Gastroesophageal sphincter (tissue), 4 donors: ENCODE measurements at places on chromosomes 6 and 20. TPM values are rescaled to one million over a fixed set of nuclear protein-coding genes. Genes with fewer than 3 reads are reported as not detected.

DNA sequence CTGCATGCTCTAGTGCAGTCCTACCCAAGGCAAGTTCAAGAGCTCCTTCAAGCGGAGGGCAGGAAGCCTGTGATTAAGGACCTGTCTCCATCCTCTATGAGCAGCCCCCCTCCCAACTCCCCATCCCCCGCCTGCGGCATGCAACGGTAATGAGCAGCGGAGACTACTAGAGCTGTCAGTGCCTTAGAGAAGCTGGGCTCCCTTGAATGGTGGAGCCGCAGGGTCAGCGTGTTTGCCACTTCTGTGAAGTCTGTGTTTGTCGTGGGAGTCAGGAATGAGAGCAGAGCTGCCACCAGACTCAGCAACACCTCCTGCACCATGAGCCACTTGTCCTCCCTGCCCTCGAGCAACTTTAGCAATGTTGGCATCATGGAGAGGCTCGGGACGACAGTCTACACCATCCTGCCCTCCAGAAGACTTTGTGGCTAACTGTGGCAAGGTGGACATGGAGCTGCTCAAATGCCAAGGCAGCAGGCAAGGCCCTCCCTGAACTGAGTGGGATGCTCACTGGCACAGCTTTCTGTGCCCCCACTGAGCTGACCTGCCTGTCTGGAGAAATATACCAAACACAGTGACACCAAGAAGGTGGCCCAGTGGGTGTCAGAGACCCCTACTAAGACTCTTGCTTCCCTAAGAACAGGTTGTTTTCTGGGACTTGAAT, 23.8 kb upstream of the SYNDIG1 start:
- ATAC-seq: no peak

DNA sequence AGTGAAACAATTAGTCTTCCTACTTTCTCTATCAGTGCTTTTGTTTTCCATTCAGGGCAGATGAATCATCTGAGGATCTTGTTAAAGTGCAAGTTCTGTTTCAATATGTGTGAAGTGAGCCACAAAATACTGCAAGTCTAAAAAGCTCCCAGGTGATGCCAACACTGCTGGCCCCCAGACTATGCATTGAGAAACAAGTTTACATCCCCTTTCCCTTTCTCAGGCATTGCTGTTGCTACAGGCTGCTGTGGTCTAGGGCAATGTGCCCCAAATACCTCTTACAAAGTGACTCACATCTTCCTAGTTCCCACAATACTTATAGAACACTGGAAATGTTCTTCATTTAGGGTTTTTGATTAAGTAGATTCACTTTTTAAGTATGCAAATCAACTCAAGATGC, 31.8 kb downstream of the ABRACL start:
- no peak for ATAC-seq

GRCh38 chr6:36301085-36301658, 31.3 kb downstream of the PNPLA1 start:
- no peak for ATAC-seq

GRCh38 chr20:45402946-45403345, 5.1 kb upstream of the DBNDD2 start:
- no peak for ATAC-seq

DNA sequence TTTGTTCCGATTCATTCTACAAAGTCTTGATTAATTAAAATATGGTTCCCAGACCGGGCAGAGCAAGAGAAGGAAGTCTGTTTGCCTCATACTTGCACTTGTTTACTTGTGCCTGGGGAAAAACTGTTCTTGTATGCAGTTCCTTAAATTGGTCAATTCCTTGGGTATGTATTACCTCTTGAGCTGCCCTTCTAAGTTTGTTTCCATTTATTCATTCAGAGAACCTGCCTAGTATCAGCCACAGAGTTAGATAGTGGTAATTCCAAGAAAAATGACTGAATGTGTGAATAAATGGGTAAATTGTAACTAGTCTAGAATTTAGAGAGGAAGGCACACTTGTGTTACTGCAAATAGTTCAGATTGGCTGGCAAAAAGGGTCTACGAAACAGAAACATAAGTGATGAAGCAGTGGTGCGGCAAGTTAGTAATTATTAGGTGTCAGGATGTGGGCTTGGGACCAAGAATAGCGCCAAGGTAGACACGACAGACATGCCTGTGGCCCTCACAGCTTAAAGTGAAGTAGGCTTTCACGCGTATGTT, 525 bp upstream of the MAK start:
- ATAC-seq: peak; percentile 30

DNA sequence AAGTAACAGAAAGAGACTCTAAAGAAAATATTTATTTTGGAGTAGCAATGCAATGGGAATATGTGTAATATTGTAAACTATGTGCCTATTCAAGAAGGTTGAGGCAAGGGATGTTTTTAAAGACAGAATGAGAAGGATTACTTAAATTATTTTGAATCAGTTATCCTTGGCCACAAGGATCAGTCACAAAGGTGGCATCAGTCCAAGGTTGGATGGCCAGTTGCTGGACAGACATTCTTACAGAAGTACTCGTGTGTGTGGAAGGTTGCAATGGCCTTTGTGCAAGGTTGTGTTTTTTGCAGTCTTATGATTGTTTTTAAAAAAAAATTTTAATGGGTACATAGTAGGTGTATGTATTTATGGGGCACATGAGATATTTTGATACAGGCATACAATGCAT, 2.0 kb downstream of the QRSL1 start:
- no peak for ATAC-seq

DNA sequence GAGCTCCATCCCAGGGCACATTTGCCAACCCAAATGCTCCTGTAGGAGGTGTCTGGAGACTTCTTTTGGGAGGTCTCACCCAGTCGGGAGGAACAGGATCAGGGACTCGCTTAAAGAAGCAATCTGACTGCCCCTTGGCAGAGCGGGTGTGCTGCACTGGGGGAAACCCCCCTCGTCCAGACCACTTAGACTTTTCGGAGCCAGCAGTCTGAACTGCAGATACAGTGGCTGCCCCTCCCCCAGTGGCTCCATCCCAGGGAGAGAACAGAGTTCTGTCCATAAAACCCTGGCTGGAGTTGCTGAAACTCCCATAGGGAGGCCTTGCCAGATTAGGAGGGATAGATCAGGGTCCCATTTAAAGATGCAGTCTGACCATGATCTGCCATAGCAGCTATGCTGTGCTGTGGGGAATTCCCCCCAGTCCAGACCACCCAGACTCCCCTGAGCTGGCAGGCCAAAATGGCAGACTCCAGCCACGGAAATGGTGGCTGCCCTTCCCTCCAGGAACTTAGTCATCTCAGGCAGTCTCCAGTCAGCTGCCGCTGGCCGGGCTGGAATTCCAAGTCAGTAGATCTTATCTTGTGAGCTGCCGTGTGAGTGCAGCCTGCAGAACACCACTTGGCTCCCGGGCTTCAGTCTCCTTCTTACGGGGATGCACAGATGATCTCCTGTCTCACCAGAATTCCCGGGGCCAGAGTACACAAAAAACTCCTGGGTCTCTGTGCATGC, 278.1 kb upstream of the SASH1 start:
- ATAC-seq: peak; percentile 28

DNA sequence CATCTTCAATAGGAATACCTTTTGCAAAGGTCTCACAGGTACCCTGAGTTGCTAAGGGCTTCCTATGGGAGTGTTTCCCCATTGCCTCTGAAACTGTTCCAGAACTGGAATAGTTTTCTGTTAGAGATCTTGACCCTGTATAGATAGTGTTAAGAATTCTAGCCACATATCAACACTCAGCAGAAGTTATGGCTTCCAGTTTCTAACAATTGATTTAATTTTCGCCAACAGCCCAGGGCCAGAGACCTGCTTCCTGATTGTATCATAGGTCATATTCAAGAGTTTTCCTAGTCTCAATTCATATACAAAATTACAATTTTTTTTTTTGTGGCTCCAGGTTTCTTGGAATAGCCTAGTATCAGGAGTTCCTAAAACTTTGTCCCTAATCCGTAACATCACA, 61.0 kb downstream of the PXDC1 start:
- ATAC-seq: no peak

DNA sequence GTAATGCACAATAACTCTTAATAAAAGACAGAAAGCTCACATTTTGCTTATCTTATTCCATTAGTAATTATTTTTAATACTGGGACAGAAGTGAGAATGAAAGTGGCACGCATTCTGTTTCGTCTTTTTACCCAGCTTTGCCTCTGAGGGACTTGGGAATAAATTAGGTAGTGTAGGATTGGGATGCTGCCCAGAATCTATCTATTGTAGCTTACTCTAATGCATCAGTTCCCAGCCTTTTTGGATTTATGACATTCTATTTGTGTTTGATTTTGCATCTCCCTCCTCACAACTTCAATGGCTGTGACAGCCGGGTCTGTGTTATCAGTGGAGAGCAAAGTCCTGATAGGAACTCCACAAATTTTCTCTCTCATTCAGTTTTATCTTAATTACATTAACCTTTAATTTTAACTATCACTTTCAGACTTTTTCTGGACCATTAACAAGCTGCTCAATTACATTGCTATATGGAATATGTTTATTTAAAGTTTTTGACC, 62.9 kb upstream of the TULP4 start:
- ATAC-seq: no peak

DNA sequence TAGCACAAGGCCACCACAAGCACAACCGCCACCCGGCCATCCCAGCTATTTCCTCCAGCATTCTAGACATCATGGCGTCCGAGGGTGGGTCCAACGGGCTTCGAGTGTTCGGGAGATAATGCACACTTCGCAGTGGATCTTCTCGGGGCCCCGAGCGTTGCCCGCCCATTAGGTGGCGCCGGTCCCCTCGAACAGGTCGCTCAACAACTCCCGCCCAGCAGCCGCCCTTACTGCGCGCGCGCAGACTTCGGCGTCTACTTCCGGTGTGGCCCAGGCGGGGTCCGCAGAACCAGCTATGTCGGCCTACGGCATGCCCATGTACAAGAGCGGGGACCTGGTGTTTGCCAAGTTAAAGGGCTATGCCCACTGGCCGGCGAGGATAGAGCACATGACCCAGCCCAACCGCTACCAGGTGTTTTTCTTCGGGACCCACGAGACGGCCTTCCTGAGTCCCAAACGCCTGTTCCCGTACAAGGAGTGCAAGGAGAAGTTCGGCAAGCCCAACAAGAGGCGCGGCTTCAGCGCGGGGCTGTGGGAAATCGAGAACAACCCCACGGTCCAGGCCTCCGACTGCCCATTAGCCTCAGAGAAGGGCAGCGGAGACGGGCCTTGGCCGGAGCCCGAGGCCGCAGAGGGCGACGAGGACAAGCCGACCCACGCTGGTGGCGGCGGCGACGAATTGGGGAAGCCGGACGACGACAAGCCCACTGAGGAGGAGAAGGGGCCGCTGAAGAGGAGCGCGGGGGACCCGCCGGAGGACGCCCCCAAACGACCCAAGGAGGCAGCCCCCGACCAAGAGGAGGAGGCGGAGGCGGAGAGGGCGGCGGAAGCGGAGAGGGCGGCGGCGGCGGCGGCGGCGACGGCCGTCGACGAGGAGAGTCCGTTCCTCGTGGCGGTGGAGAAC, at the start of gene HDGFL1:
HDGFL1 (plus strand) TSS at position 286 of the 904 bp plus-strand sequence; CDS start at position 296, 10 bp downstream.
- ATAC-seq: no peak

DNA sequence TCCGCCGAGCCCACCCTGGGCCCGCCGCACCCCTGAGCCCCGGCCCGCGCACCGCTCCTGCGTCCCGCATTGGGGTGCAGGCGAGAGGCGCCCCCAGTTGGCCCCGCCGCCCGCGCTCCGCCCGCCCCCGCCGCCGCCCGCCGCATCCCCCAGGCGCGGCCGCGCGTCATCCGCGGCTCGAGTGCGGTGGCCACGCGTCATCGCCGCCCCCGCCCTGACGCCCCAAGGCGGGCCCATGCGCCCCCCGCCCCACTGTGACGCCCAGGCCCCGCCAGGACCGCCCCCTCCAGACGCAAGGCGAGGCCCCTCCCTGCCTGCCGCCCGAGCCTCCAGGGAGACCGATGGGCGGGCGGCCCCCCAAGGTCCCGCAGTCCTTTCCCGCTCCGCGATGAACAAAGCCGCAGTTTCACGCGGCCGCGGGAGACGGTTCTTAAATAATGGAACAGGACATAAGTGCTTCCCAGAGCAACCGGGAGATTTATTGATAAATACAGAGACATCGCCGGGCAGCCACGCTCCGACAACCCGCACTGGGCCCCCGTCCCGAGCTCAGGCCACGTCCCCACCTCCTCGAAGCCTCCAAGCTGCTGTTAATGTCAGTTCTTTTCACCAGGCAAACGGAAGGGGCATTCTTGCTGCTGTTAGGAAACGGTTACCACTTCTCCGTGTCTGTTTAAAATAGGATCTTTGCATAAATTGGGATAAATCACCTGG, at the start of gene ANKRD60:
ANKRD60 (minus strand) TSS at position 170 of the 714 bp plus-strand sequence; CDS start at position 170, 0 bp downstream.
- ATAC-seq: peak; percentile 22

- ATAC-seq: no peak
Measured at GRCh38 chr20:15922556-15922955, 650.7 kb downstream of the KIF16B start.

DNA sequence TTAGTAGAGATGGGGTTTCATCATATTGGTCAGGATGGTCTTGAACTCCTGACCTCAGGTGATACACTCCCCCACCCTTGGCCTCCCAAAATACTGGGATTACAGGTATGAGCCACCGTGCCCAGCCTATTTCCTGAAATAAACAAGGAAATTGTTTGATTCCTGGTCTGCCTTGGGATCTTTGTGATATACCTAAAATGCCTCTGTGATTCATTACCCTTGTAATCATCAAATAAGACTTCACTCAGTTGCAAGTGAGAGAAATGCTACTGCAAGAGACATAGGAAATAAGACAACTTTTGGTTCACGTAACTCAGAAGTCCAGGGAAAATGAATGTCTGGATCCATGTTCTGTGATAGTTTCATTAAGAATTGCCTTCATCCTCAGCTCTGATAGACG, 173.2 kb upstream of the MARCKS start:
- ATAC-seq: no peak

- no peak for ATAC-seq
Measured at GRCh38 chr6:48747471-48747870, 636.5 kb upstream of the PTCHD4 start.

DNA sequence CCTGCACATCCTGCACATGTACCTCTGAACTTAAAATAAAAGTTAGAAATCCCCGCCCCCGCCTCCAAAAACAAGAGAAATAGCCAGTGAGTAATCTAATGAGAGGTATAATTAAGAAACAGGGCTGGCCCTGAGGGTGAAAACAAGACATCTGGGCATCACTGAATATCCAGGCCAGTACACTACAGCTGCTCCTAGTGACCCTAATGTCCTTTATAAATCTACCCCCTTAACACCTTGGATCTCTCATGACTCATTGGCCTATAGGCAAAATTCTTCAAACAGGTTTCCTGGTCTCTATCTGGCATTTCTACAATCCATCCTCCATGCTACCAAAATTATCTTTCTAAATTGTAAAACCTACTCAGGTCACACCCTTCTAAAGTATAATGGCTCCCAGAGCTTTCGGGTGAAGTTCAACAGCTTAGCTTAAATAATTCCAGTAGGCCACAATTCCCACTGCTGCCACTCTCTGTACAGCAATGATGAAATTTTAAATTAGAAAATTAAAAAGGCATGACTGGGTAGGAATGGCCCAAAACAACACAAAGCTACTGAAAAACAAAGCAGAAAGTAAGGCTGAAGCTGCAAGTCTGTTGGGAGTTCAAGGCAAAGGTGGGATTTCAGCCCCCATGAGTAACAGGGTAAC, 260.9 kb downstream of the GMDS start:
- no peak for ATAC-seq

GRCh38 chr6:113694278-113695077, 162.7 kb upstream of the MARCKS start:
- no peak for ATAC-seq

- ATAC-seq: no peak
Measured at GRCh38 chr6:86357877-86358276, 579.5 kb upstream of the HTR1E start.

RCAN2 gene
- total RNA-seq: 76.5 TPM

KCNK17 gene
- not detected for total RNA-seq

ADISSP gene
- 68.2 TPM for total RNA-seq

AGPAT4 gene
- total RNA-seq: 7.2 TPM

NDUFAF5 gene
- 38.8 TPM for total RNA-seq

OR12D3 gene
- not detected for total RNA-seq

SLC44A4 gene
- total RNA-seq: 1.1 TPM

TTLL9 gene
- 0.47 TPM for total RNA-seq

TFAP2C gene
- 0.16 TPM for total RNA-seq

BMP6 gene
- 6.2 TPM for total RNA-seq

ANKRD66 gene
- not detected for total RNA-seq
